ENCODE measurements at places on chromosomes 3 and 15.
A peak's percentile ranks its signal among the peaks of the same experiment; 100 is the strongest.

- DNase-seq, result no peak
These were observed 39.3 kb downstream of the BDH1 start for GRCh38 chr3:197516517-197516889.

GRCh38 chr3:42376344-42376798 is 34.0 kb downstream of the LYZL4 start:
- DNase-seq, result no peak

GRCh38 chr15:71224024-71224423 is 108.8 kb downstream of the THSD4 start:
- no peak for DNase-seq

DNA sequence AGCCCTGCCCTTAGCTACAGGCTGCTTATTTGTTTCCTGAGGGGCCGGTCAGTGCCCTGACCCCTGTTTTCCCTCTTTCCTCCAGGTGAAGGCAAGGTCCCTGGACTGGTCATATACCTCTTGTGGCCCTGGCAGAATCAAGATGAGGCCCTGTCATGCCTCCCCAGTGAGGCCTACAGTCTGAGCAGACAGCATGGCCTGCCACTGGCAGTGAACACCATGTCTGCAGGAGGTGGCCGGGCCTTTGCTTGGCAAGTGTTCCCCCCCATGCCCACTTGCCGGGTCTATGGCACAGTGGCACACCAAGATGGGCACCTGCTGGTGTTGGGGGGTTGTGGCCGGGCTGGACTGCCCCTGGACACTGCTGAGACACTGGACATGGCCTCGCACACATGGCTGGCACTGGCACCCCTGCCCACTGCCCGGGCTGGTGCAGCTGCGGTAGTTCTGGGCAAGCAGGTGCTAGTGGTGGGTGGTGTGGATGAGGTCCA is 1.2 kb downstream of the KLHDC8B start:
- DNase-seq, result no peak

GRCh38 chr3:99686955-99687612 is 48.7 kb downstream of the COL8A1 start:
- DNase-seq, result peak; percentile 68

GRCh38 chr3:47022641-47023071 is 43.2 kb downstream of the NBEAL2 start:
- DNase-seq, result no peak

GRCh38 chr3:52820736-52821135 is 9.7 kb downstream of the ITIH4 start:
- DNase-seq, result peak; percentile 37

- no peak for DNase-seq
These were observed 49.1 kb upstream of the KLF13 start for GRCh38 chr15:31277335-31278060.

- no peak for DNase-seq
These were observed 29.2 kb upstream of the CNTN3 start for GRCh38 chr3:74643636-74644035.

DNA sequence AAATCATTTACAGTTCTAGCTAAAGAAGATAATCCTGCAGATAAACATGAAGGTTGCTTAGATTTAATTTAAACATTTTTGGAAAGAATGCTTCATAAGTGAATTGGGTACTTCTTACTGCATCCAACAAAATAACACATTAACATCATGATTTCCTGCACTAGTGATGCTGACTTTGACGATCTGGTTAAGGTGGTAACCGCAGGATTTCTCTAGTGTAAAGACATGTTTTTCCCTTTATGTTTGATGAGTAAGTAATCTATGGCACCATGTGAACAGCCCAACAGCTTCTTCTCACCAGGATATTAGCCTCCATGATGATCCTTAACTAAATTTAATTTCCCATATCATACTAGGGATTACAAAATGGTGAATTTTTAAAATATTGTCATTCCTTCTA is 14.1 kb downstream of the SPPL2A start:
- no peak for DNase-seq

DNA sequence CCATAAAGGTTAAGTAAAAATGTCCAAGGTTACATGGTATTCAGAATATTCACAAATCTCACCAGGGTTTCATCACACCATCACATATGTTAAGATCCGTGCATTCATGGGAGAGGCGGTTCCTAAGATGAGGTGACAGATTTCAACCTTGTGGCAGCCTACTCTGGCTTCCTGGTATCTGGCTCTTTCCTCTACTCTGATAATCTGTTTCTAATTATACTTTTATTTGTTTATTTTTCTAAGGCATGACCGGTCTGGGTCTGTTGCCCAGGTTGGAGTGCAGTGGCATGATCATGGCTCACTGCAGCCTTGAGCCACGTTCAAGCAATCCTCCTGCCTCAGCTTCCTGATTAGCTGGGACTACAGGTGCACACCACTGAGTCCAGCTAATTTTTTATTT is 34.4 kb downstream of the RAF1 start:
- DNase-seq, result no peak
